ENCODE measurements at places on chromosomes 11 and 22. TPM values are rescaled to one million over a fixed set of nuclear protein-coding genes. Genes with fewer than 3 reads are reported as not detected.

TRIM49 gene
- not detected for total RNA-seq

E2F8 gene
- 0.35 TPM for total RNA-seq

DNA sequence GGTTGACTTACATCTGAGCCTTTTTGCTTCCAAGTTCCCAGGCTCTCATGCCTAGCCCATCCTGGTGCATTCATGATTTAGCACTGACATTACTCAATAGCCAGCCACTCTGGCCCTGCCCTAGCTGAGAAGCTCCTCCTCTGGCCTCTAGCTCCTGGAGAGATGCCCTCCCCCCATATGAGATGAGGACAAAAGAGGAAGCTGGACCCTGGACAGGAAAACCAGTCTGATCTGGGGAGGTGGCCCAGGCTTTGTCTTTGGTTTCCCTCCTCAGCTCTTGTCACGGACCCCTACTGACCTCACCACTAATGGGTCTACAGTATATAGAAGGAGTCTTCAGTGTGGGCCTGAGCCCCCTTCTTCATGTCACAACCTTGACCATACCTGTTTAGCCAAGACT lies 3.0 kb downstream of the RHOG start:
- no peak for DNase-seq

DNA sequence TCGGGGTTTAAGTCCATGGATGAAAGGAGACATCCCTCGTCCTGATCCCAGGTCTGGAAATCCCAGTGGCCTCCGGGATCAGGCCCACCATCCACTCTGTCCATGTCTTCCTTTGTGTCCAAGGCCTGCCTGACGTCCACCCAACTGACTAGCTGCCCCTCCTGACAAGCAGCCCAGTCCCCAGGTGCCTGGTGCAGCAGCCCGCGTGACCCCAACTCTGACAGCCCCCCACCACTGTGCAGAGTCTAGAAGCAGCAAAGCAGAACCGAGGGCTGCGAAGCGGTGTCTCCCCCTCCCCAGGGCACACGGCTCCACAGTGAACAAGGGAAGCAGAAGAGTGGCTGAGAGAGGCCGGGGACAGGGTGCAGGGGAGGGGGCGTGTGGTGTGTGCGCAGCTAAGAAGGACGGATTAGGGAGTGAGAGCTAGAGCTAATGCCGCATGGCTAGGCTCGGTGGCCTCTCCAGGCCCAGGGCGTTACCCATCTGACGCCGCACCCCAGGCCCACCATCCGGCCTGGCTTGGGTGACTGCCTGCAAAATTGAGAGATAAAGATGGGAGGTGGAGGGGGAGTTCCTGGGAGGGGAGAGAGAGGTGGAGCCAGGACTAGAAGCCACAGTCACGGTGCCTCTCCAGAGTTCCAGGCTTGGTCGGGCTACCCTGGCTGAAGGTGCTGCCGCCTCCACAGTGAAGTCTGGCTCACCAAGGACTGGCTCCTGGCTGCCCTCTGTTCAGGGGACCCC lies 16.6 kb upstream of the BAIAP2L2 start:
- no peak for DNase-seq

CSNK2A3 gene
- total RNA-seq = not detected

- DNase-seq = no peak
Measured at GRCh38 chr11:3835751-3836150, 5.0 kb downstream of the RHOG start.

DNA sequence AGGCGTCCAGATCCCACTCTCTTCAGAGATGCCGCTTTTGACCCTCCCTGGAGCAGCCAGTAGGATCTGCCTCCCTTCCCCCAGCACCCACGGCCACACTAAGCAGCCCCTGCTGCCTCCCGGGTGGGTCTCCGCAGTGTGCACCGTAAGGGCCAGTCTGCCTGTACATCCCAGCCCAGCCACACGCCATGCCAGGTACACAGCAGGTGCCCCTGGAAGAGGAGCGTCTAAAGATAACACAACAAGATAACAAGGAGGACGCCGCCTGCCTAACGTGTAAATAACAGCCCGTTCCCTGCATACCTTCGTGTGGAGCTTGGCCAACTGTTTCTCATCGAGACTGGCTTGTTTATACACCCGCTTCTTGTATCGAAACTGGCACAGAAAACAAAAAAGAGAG lies 139.4 kb downstream of the SHANK2 start:
- DNase-seq = no peak

- no peak for DNase-seq
Measured at GRCh38 chr11:114779189-114779588, 100.9 kb downstream of the NXPE2 start.

- DNase-seq = peak; percentile 44
Measured at GRCh38 chr11:68340784-68341556, 28.6 kb downstream of the LRP5 start.

CDC42EP2 gene
- 1.9 TPM for total RNA-seq

GRCh38 chr11:4626207-4627099 lies 10.8 kb upstream of the OR51D1 start:
- DNase-seq = peak; percentile 69

GRCh38 chr11:635945-636510 lies 1.0 kb upstream of the DRD4 start:
- DNase-seq = no peak

- DNase-seq = peak; percentile 73
Measured at GRCh38 chr11:75475767-75476650, 43.0 kb upstream of the KLHL35 start.

SART1 gene
- 94.0 TPM for total RNA-seq

DNA sequence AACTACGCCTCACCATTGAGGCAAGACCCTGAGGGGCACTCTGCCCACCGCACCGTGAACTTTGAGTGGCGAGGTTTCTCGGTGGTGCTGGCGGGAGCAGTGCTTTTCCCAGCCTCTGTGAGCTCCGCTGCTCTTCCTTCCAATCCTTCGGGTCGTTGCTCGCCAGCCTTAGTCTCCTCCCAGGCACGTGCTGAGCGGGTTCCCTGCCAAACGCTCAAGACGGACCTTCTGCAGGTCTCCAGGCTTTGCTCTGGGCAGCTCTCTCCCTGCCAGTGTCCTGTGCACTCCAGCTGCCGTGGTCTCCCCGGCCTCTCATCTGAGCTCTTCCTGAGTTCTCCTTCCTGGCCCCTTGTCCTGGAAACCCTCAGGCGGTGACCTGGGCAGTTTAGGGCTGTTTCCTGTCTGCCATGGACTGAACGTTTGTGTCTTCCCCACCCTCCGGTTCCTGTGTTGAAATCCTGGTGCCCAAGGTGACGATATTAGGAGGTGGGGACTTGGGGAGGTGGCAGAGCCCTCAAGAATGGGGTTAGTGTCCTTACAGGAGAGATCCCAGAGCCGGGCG lies 11.2 kb upstream of the MUC6 start:
- no peak for DNase-seq

SLC22A6 gene
- total RNA-seq = not detected

- DNase-seq = no peak
Measured at GRCh38 chr11:19541521-19542049, 171.1 kb upstream of the NAV2 start.

CHCHD10 gene
- 30.6 TPM for total RNA-seq

DNA sequence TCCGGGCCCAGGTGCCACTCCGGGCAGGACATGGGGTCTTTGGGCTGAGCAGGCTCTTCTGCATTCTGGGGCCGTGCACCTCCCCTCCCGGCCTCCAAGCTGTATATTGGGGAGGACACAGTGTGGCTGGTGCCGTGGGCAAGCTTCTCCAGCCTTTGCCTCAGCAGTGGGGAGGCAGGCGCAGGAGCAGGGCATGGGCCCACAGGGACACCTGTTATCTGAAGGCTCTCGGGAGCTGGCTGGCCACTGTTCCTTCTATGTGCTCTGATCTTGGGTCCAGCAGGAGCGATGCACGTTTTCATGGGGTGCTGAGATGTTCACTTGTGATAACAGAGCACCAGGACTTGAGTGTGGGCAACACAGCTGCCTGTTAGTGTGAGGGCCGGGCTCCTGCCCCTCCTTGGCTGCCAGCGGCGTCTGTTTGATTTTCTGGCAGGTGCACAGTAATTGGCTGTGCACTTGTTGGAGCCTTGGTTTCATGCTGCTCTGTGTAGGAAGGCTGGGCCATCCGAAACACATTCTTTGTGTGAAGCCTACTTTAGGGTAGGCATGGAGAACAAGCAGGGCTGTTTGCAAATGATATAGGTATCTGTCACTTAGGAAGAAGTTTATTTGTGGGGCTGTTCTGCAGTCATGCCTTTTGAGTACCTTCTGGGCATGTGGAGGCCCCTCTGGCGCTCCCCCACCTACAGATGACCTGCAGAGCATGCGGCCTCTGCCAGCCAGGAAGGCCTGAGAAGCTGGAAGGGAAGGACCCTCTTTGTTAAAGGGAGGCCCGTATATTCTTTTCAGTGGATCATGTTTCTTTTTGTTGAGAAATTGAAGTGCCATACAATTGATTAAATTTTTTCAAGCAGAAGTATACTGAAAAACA lies 201.5 kb downstream of the TBC1D22A start:
- DNase-seq = no peak

GRCh38 chr11:61963282-61964057 lies 4.0 kb downstream of the FTH1 start:
- no peak for DNase-seq

DNA sequence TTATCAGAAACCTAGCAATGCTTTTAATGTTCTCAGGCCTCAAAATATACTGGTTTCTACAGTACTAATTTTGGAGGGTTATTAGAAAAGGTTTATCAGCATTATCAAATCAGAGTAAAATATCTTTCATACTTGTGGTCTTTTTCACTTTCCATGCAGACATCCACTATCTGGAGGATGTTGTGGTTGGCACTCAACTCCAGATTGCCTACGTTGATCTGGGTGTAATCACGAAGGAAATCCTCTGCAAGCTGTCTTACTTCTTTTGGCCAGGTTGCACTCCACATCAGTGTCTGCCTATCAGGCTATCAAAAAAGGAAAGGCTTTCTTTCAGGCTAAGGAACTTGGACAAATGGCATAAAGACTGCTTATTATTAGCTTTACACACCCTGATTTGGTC lies 11.6 kb downstream of the DDX17 start:
- DNase-seq = peak; percentile 45
